Skeletal muscle cell (primary cell): ENCODE measurements at places on chromosomes 12 and 14.

GRCh38 chr12:93831374-93831773 lies 154.2 kb downstream of the CRADD start:
- no peak for DNase-seq

DNA sequence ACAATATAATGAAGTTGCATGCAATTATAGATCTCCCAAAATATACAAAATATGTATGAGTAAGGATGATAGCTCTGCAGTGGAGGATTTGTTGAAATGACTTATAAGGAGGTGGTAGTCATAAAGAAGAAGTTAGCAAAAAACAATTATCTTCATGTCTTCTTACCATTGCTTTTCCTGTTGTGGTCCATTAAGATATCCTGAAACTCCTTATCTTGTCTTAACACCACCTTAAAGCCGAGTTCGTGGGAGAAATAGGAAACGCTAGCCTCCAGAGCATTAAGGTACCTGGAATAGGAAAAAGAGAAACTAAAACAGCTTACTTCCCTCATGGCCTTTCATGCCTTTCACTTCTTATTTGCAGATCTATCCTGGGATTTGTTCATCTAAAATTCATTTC lies 15.2 kb downstream of the GUCY2C start:
- no peak for DNase-seq

DNA sequence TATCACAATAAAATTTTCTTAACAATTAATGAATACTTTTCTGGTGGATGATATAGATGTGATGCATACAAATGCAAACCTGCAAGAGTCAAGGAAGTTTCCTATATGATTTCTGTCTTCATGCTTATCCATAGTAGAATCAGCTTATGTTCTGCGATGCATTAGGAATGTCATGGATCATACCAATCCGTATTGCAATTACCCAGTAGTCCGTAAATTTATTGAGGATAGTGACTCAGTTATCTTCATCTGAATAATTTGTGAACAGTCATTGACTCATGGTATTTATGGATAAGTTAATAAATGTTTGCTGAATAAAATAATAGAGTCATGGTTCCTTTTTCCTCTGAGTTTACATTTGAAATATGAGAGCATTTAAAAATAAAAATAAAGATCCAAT lies 483.4 kb downstream of the LRFN5 start:
- no peak for DNase-seq

- no peak for DNase-seq
Observed at GRCh38 chr12:66304296-66304900, 2.1 kb downstream of the HELB start.

- no peak for DNase-seq
Observed at GRCh38 chr12:101076921-101077320, 133.1 kb downstream of the SLC5A8 start.

GRCh38 chr12:46480316-46480715 lies 107.7 kb upstream of the SLC38A2 start:
- DNase-seq = no peak

DNA sequence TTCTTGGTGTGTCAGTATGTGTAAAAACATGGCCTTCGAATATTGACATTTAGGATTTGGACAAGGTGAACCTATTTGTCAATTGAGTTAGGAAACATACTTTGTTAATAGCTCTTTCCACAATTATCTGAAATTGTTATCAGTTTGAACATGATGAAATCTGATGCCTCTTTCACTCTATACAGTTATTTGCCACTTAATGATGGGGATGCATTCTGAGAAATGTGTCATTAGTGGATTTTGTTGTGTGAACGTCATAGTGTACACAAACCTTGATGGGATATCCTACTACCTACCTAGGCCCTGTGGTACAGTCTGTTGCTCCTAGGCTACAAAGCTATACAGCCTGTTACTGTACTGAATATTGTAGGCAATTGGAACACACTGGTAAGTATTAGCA lies 4.8 kb downstream of the TULP3 start:
- DNase-seq = no peak

GRCh38 chr12:116642683-116643082 lies 83.5 kb downstream of the MAP1LC3B2 start:
- DNase-seq = no peak

GRCh38 chr14:95059126-95059525 lies 98.2 kb downstream of the DICER1 start:
- no peak for DNase-seq
